ENCODE measurements at places on chromosomes 13 and 19.
A peak's percentile ranks its signal among the peaks of the same experiment; 100 is the strongest.

- no peak for DNase-seq
These were observed 12.0 kb downstream of the FPR1 start for GRCh38 chr19:51739466-51740213.

DNA sequence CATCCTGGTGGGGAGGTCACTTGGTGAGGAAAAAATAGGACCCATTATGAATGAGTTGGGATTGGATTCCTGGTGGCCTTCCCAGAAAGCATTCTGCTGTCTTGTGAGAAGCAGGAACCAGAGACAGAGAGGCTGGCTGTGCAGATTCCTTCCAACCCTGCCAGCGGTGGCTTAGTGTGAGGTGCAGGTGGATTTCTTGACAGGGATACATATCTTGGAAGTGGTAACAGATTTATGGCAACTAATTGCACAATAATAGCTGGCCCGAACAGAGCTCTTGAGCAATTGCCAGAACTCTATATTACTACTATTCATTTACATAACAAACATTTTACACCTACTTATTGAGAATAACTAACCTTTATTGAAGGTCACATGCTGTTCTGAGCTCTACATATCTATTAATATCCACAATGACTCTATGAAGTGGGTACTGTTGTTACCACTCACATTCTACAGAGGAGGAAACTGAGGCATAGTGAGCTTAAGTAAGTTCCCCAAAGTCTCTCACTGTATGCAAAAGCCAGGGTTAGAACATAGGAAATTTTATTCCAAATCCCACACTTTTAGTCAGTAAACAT is 173.9 kb upstream of the SERP2 start:
- DNase-seq = no peak

- DNase-seq = no peak
These were observed 6.1 kb downstream of the CAPN12 start for GRCh38 chr19:38737921-38738737.

DNA sequence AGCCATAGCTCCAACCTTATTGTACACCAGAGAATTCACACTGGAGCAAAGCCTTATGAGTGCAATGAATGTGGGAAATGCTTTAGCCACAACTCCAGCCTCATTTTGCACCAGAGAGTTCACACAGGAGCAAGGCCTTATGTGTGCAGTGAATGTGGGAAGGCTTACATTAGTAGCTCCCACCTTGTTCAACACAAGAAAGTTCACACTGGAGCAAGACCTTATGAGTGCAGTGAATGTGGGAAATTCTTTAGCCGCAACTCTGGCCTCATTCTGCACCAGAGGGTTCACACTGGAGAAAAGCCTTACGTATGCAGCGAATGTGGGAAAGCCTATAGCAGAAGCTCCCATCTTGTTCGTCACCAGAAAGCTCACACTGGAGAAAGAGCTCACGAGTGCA is 5.9 kb upstream of the TRAPPC2B start:
- DNase-seq = no peak

DNA sequence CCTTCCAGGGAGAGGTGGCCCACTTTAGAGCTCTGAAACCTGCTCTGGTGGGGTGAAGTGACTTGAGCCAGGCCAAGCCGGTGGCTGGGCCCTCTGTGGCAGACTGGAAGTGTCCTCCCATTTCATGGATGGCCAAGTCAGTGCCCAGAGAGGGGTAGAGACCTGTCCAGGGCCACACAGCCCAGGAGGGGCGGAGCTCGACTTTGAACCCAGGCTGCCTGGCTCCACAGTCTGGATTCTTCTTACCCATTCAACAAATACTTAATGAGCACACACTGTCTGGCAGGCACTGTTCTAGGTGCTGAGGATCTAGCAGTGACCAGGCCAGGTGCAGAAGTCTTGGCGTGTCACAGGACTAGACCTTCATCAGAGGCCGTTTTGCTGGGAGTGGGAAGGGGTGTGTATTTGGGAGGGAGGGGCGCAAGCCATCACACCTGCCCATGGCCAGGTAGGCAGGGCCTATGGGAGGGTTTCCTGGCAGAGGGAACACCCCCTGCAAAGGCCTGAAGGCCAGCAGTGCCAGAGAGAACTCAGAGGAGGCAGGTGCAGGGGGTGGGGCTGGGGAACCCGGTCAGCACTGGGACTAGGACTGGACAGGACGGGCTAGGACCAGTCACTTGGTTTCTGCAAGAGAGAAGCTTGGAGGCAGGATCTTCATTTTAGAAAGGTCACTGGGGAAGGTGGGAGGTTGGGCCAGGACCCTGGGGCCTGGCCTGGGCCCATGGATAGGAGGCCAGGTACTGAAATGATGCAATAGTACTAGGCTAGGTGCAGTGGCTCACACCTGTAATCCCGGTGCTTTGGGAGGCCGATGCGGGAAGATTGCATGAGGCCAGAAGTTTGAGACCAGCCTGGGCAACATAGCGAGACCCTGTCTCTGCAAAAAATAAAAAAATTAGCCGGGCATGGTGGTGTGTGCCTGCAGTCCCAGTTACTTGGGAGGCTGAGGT is 31.8 kb downstream of the DNM2 start:
- no peak for DNase-seq

- no peak for DNase-seq
These were observed 112.3 kb downstream of the GADD45B start for GRCh38 chr19:2588081-2588777.

- no peak for DNase-seq
These were observed 25.2 kb upstream of the CEACAM1 start for GRCh38 chr19:42553292-42554045.

- DNase-seq = no peak
These were observed 35.4 kb upstream of the INTS6 start for GRCh38 chr13:51488212-51488611.

GRCh38 chr13:33743438-33744368 is 74.2 kb upstream of the RFC3 start:
- peak; percentile 70 for DNase-seq
